ENCODE measurements at places on chromosomes 7 and 10.

GRCh38 chr7:136709876-136710275 is 158.6 kb upstream of the CHRM2 start:
- DNase-seq: no peak

- no peak for DNase-seq
Measured at GRCh38 chr7:20240080-20240926, 23.1 kb upstream of the MACC1 start.

- no peak for DNase-seq
Measured at GRCh38 chr10:60573336-60573735, 183.7 kb upstream of the ANK3 start.

DNA sequence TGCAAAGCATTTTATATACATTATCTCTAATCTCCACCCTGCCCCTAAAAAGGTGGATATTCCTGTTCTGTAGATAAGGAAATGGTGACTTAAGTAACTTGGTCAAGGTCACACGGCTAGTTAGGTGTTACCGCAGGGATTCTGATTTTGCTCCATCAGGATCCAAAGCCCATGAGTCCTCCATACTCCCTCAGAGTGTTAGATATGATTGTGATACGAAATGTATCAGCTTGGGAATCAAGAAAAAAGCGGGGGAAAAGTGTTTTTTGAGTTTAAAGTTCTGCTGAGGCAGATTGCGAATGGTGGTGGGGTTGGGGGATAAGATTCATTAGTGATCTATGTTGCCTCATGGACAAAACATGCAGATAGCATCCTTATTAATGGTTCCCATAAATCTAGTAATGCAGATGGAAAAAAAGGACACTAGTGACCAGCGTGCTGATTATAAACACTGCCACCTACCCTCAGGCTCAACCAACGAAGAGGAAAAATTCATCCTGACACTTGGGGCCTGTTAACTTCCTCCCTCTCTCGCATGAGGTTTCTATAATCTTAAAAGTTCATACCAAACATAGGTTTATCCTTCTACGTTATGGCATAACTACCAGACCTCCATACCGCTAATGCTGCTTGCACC is 2.3 kb downstream of the ICA1 start:
- no peak for DNase-seq

DNA sequence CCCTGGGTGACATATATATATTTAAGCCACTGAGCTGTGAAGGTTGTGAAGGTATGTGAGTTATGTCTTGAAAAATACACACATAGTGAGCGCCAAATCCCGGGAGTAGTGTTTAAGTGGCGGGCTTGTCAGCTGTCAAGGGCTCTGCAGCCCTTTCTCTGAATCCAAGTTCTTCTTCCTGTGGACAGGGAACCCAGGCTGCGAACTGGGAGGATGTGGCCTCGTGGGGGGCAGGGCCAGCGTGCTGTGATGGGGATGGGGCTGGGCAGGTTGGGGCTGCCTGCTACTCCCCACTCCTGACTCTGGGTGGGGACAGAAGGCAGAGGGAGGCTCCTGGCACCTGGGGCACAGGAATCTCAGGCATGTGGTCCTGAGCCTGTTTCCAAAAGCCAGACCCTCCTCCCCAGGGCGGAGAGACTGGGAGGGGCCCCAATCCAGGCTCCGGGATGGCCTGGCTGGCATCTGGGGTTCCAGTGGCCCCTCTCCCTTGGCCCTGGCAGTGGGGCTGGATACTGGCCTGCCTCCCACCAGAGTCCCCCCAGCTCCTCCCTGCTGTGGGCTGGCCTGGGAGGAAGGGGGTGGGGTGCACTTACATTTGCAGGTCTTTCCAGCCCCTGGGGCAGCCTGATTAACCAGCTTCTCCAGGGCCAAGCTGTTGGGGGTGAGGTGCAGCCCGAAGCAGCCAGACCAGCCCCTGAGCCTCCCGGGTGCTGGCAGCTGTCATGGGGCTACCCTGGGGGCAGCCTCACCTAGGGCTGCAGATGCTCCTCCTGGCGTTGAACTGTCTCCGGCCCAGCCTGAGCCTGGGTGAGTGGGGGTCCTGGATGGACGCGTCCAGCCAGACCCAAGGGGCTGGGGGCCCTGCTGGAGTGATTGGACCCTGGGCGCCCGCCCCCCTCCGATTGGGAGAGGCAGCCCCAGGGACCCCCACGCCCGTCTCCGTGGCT is at the start of gene UPK3B:
Gene UPK3B, plus strand, starts transcription at position 622 of the 947 bp plus-strand sequence. Its CDS starts 101 bp downstream, at position 723.
- peak; percentile 6 for DNase-seq

DNA sequence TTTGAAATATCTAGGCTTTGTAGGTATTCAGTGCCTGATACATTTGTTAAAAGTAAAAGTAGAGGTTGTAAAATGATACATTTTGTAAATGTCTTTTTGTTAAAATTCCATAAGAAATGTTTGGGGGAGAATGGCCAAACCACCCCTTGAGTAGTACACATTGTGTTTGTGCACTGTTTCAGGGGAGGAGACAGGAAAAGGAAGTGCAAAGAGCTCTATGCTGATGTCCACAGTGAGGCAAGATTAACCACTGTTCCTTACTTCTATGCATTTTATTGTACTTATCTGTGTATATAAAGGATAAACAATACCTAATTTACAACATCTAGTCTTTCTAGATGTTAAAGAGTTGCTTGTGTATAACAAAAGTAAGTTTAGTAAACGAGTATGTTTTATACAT is 7.4 kb upstream of the CYCS start:
- no peak for DNase-seq
